ENCODE measurements at places on chromosomes 2 and 18.

- DNase-seq, result no peak
Observed at GRCh38 chr2:18066066-18066465, 187.6 kb downstream of the KCNS3 start.

DNA sequence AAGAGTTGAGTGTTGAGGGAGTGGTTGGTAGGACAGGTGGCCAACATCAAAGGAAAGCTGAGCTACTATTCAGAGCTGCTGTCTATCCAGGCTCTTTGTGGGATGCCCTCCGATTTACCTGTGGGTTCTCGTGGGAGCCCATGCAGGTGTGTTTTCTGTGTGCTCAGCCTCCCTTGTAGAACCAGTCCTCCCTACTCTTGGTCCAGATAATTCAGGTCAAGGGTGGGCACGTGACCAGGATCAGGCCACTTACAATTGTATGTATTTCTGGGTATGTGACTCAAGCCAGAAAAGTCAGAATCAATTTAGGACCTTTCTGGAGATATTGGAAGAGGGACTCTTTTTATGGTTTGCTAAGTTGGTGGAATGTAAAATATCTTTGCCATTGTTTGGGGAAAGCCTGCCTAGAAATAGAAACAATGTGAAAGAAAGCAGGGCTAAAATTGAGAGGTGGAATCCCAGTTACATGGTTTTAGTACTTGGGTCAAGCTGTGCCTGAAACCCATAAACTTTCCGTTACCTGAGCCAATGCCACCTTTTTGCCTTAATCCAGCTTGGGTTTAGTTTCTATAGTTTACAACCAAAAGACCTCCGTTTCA lies 93.2 kb downstream of the PDCL3 start:
- no peak for DNase-seq

GRCh38 chr2:19538411-19538963 lies 180.1 kb upstream of the OSR1 start:
- peak; percentile 94 for DNase-seq

GRCh38 chr2:158194229-158194628 lies 92.6 kb downstream of the UPP2 start:
- no peak for DNase-seq

- DNase-seq, result no peak
Observed at GRCh38 chr2:121949271-121949670, 193.8 kb downstream of the TSN start.

GRCh38 chr2:104420953-104421352 lies 433.0 kb upstream of the POU3F3 start:
- no peak for DNase-seq

DNA sequence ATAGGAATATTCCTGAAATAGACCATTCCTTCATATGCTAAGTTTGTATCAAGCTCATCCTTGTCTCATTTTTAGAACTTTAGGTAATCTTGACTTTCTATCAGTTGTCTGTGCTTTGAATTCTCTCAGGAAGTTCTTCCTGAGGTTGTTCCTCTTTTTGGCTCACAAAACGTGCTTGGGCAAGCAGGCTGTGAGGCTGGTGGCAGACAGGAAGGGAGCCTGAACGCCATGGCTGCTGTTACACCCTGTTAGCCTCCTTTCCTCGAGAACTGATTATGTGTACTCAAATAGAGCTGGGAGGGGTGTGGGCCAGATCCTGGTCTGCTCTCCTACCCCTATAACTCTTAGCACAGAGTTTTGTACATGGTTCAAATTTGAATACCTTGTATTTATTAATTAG lies 136.4 kb upstream of the CELF4 start:
- no peak for DNase-seq

- DNase-seq, result peak; percentile 70
Observed at GRCh38 chr2:158781353-158781961, 13.7 kb upstream of the DAPL1 start.

DNA sequence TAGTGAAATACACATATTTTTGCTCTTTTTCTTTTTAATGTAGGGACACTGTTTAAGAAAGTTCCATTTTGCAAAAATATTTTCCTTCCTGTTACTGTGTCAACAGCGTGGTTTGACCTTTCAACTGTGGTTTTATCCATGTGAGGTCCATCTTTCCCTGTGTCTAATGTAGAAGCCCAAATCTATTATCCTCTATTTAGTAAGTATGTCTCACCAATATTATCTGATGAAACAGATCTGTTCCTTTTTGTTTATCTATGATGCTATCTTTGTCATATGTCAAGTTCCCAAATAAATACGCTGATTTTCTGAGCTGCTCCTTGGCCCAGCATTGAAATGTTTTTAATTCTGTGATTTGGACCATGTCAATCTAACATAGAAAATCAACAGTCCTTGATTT lies 3.5 kb upstream of the ARHGAP15 start:
- DNase-seq, result no peak

DNA sequence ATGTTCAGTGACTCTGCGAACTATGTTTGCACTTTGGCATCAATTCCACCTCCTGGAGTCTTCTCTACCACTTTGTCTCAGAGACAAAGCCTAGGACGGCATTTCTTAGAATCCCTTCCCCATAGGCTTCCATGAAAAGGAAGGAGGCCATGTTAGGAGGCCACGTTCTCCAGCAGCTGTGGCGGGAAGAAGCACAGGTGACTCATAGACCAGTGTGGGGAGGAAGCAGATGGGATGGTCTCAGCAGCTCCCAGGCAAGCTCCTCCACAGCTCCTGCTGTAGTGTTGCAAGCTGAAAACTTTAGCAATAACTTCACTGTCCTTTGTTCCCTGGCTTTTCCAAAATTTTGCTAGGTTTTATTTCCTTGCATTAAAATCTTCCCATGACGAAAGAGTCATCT lies 781.3 kb upstream of the ID2 start:
- peak; percentile 26 for DNase-seq

DNA sequence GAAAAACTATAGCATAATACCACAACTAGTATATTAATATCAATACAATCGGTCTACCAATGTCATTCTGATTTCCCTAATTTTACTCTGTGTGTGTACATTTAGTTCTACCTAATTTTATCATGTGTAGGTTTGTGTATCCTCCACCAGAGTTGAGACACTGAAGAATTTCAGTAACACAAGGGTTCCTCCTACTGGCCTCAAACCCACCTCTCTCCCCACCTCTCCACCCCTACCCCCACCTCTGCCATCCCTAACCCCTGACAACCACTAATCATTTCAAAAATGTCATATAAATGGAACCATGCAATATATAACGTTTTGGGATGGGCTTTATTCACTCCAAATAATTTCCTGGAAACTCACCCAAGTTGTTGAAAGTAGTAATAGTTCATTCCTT lies 117.9 kb downstream of the LYPD6 start:
- no peak for DNase-seq

- DNase-seq, result no peak
Observed at GRCh38 chr2:8253781-8254180, 428.1 kb upstream of the ID2 start.

DNA sequence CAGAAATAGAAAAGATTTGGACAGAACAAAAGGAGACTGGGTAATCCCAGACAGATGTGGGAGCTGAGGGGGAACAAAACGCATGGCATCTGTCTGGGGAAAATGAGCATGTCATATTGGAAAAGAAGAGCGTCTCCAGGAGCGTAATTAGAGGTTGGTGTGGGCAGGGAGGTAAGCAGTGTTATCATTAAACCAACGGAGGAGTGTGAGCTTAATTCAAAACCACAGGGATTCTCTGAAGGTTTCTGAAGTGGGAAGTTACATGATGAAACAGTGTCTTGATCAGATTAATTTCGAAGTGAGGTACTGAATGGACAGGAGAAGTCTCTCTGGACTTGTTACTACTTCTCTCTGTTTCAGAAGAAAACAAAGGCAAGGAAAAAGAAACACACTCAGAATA lies 53.3 kb downstream of the DTNB start:
- DNase-seq, result no peak

GRCh38 chr18:3690764-3691066 lies 240.7 kb downstream of the TGIF1 start:
- DNase-seq, result no peak

GRCh38 chr2:141341444-141341843 lies 789.4 kb downstream of the LRP1B start:
- peak; percentile 96 for DNase-seq

DNA sequence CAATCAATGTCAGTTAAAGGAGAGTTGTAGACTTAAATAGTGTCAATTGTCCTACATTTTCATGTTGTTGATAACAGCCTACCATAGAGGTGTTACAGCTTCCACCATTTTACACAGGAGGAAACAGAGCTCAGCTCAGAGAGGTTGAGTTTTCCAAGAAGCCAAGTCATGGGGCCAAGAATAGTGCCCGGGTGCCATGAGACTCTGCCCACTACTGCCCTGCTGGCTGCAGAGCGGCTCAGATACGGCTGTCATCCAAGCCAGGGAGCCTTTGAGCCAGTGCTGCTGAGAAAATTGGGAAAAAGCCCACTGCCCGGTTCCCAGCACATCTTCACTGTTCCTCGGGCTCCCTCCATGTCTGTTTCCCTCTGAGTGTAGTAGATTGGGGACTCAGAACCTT lies 22.0 kb downstream of the RAB12 start:
- no peak for DNase-seq

DNA sequence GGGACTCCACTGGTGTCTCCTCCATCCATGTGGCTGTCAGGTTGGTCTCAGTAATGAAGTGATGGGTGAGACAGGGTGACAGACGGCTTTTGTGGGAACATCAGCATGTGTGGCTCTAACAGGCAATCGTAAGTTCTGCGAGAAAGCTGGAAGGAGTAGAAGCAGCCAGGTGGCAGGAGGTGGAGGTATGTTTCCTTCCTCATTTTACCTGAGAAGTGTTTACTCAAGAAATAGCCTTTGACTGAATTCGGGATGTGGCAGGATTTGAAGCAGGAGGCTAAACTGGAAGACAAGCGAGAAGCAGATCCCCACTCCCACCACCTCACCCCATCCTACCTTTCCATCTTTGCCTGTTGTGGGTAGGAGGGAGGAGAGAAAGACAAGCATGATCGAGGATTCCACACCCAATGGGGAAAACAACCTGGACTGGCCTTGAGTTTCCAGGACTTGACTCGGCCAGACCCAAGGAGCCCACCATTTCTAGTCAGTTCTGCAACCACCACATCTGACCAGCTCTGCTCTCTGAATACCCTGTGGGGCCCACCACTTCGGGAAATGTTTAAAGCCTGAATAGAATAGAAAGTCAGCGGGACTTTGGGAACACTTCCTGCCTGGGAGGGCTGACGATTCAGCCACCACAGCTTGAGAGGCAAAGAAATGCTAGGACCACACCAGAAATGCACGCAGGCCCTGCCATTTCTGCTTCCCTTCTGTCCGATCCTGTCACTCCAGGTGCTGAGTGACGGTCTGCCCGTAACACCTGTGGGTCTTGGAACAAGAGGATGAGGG lies 1.2 kb downstream of the ABCG8 start:
- DNase-seq, result no peak

- no peak for DNase-seq
Observed at GRCh38 chr2:109260886-109261700, 132.1 kb downstream of the SH3RF3 start.

GRCh38 chr2:73906847-73907505 lies 14.2 kb downstream of the ACTG2 start:
- DNase-seq, result no peak

DNA sequence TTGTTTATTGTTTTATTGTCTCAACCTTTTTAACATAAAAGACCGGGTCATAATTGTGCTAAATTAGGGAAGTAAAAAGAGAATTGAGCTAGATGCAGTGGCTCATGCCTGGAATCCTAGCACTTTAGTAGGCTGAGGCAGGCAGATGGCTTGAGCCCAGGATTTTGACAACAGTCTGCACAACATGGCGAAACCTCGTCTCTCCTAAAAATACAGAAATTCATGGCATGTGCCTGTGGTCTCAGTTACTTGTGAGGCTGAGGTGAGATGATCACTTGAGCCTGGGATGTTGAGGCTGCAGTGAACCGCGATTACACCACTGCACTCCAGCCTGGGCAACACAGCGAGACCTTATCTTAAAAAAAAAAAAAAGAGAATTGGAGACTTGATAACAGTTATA lies 104.2 kb upstream of the TTC27 start:
- DNase-seq, result no peak

DNA sequence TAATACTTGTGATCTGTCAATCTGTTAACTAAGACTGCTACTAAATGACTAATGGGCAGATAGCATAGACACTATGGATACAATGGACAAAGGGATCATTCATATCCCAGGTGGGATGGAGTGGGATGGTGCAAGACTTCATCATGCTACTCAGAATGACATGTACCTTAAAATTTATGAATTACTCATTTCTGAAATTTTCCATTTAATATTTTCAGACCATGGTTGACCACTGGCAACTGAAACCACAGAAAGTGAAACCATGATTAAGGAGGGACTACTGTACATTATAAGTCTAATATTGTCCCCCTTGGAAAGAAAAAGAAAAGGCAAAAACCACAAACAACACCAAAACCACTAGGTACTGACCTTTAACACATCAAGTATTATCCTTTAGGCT lies 247.0 kb upstream of the SYT4 start:
- DNase-seq, result no peak

DNA sequence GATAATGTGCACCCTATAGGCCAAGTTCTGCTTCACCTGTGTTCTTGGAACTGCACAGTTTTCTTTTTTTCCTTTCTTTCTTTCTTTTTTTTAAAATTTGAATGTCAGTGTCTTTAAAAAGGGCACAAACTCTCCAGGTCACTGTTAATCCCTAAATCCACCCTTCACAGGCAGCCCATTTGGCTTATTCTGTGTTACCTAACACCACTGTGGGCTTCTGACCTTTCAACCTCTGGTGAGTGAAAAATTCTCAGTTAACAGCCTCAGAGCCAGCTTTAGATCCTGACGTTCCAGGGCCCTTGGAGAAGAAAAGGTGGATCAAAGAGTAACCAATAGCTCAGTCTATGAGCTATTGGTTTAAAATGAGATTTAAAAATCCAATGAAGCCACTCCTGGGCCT lies 6.8 kb upstream of the CETN1 start:
- DNase-seq, result no peak

DNA sequence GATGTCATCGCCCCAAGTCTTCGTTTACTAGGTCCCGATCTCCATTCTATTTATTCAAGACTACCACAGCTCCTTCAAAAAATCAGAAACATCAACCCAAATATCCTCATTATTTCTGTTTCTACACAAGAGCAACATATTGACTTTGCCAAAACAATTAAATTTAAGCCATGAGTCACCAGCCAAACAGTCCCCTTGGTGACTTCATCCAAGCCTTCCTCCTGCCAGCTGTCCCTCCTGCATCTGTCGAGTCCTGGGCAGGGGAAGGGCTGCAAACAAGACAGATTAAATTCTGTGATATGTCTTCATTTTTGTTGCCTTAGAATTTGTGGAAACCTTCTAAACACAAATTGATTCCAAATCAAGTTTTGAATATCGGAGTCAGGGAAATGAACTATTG lies 110.3 kb downstream of the SP3 start:
- DNase-seq, result peak; percentile 60
